ENCODE measurements at places on chromosomes 4 and X.
A peak's percentile ranks its signal among the peaks of the same experiment; 100 is the strongest.

DNA sequence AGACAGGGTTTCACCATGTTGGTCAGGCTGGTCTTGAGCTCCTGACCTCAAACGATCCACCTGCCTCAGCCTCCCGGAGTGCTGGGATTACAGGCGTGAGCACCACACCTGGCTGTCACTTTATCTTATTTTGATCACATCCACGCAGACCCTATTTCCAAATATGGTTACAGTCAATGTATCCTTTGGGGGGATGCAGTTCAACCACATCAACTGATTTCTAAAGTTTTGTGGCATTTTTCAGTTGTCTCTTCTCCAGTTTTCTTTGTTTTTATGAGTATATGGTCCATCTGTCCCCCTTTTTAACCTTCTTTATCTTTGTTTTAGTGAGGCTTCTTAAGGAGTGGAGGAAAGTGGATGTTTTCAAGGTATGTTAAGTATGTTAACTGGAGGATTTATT, 4.1 kb upstream of the HPF1 start:
- no peak for DNase-seq

- DNase-seq, result peak; percentile 32
Observed at GRCh38 chr4:121951521-121952110, at the start of gene TRPC3. TRPC3 (minus strand) TSS chr4:121952060; CDS start chr4:121951680, 380 bp downstream.

DNA sequence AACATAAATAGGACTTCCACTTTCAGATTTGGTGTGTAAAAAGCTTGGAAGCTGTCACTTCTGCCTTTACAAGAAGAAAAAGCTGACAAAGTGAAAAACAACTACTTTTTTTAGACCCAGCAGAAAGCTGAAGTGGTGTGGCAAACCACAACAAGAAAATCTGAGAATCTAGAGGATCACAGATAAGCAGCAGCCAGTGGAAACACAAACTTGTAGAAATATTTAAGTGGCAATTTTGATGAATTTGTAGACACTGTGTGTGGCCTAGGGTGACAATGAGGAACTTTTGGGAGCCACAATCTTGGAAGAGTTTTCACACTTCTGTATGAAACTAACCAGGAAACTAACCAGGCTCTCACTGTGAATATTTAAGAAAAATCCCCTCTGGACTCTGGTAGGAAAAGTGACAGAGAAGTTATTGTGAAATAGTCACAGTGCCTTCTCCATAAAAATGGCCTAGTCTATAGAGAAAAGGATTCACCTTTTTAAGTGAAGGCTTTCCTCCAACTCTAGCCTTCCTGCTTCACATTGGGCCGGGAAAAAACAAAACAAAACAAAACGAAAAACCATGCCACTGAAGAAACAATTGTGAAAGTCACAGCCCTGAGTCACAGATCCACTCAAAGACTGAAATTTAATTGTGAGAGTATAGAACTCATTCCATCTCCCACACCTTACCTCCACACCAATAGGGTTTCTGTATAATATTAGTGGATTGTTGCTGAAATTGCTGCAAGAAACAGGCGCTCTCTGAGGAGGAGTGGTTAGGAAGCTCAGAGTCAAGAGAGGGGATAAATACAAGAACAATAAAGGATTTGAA, 26.7 kb upstream of the GUCY1A1 start:
- no peak for DNase-seq

DNA sequence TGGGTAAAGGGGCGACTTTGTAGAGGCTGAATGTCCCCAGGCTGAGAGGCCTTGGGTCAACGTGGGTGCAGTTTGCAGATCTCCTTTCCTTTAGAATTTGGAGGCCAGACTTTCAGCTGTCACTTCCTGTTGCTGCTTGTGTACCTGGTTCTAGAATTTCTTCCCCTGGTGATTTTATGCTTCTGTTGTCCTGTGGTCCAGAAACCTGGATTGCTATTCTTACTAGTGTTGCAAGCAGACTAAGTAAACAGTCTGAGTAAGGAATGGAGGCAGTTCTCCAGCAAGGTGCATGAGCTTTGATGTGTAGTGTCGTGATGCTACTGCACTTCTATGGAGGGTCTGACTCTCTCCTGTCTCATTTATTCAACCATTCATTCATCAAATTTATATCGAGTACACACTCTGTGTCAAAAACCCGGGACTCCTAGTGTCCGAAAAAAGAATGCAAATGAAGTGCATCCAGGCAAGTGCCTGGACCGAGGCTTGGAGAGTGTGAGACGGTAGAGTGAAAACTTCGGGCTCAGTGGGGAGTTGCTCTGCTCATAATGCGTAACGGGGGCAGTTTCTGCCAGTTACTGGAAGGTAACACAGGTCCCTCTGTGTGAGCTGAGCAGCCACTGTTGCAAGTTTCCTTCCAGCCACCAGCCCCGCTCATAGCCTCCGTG, 83.3 kb downstream of the SORCS2 start:
- no peak for DNase-seq

DNA sequence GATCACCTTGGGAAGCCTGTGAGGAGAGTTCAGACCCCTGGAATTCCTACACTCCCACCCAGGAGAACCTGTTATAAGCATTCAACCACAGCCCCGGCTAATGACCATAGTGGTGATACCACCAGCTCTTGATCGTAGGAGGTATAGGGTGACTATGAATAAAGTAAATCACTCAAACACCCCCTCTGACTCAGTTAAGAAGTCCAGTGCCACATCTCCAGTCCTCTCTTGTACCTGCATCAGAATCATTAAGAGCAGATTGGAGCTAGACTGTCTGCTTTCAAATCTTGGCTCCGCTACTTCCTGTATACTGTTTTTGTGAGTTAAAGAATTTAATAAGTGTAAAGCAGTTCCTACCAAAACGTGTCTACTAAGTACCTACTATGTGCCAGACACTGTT, 565.1 kb upstream of the DIPK2B start:
- DNase-seq, result no peak

DNA sequence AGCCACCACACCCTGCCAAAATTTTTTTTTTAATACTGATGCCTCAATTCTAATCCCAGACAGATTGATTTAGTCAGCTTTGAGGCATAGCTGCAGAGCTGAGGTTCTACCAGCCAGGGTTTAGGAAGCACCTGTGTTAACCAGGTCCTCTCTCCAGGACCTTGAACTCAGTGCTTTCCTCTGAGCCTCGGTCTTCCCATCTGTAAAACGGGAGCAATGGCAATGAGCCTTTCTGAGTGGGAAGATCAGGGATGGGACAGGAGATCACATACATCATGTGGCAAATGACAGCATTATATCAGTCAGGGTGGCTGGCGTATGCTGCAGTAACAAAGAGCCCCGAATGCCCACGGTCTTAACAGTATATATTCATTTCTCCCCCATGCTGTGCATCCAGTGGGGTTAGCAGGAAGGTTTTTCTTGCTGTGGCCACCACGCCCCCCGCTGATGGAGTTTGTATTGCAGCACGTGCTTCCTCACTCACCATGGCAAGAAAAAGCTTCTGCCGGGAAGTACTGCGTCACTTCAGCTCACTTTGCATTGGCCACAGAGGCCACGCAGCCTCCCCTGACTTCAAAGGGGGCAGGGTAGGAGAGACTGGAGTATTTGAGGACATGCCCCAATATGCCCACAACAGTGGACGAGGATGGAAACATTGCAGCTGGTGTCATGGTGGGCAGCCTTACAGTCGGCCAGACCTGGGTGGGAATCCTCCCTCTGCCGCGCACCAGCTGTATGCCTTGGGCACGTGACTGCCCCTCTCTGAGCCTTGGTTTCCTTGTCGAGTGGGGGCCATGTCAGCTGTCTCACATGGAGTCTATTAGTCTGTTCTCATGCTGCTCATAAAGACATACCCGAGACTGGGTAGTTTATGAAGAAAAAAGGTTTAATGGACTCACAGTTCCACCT, 24.1 kb upstream of the MRFAP1 start:
- DNase-seq, result no peak

- no peak for DNase-seq
Observed at GRCh38 chr4:42151568-42152506, 618 bp downstream of the BEND4 start.

DNA sequence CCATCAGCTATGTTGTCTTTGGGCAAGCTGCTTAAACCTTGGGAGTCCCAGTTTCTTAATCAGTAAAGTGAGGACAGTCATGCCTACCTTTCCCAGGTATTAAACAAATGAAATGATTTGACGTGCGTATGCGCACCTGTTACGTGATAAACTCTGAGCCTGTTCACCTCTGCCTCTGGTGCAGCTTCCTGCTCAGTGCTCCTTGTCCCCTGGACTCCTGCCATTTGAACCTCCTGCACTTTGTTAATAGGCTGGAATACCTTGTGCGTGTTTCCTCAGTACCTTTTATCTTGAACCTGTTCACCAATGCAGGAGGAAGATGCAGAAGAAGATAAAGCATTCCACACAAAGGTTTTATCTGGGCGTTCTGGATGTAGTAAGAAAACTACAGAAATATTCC, 211.9 kb downstream of the CEP135 start:
- no peak for DNase-seq

DNA sequence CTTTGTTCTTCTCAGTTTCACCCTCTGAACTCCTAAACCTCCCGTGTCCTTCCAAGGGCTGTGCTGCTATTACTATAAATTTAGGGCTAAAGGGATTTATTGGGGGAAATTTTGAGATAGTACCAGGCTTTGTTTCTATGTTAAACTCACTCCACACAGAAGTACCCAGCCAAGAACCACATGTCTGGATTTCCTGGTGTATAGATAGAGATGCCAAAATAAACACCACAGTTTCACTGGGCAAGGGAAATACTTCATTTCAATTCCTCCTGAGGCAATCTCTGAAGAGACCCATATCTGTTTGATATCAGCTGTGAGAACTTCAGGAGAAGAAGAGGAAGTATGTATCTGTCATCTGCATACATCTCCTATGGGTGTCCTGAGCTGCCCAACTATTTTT, 21.7 kb upstream of the CLNK start:
- DNase-seq, result peak; percentile 53

DNA sequence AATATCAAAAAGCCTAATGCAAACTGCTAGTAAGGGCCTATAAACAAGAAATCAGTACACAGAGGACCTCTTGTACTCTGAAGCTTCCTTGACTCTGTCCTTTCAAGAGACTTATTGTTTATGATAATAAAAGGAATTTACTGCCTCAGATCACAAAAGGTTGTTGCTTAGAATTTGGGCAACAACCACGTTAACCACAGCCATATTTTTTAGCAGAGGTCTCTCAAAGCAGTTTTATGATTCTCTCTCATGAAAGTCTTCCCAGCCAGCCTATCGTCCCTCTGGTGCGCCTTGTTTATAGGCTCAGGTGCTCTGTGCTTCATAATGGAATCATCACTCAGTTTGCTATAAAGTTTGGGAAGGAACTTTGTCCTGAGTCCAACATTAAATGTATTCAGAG, 270.6 kb downstream of the RCHY1 start:
- no peak for DNase-seq

DNA sequence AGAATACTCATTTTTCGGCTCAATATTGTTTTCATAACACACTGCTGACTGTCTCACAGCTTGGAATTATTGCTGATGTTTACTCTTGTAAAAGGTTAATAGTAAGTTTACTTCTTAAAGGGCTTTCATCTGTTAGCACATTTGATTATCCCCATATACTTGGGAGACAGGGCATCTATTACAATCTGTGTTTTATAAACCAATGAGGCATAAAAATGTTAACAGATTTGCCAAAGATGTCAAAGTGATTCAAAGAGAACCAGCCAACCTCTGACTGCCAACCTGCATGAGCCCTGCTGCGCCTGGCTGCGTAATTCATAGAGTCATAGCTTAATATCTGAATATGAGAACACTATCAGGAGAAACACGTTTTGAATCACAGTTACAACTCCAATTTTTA, 665.6 kb downstream of the TRIML1 start:
- DNase-seq, result no peak

- peak; percentile 12 for DNase-seq
Observed at GRCh38 chr4:142021181-142021580, 384.8 kb downstream of the IL15 start.

- DNase-seq, result no peak
Observed at GRCh38 chrX:120575379-120576114, 14.8 kb upstream of the CUL4B start.

- no peak for DNase-seq
Observed at GRCh38 chr4:6184169-6184568, 16.2 kb downstream of the JAKMIP1 start.

- no peak for DNase-seq
Observed at GRCh38 chr4:2150076-2150475, 90.9 kb downstream of the NAT8L start.

- DNase-seq, result no peak
Observed at GRCh38 chr4:55347610-55348228, 1.7 kb downstream of the SRD5A3 start.

- DNase-seq, result no peak
Observed at GRCh38 chr4:58209551-58209950, 1099.4 kb upstream of the IGFBP7 start.

DNA sequence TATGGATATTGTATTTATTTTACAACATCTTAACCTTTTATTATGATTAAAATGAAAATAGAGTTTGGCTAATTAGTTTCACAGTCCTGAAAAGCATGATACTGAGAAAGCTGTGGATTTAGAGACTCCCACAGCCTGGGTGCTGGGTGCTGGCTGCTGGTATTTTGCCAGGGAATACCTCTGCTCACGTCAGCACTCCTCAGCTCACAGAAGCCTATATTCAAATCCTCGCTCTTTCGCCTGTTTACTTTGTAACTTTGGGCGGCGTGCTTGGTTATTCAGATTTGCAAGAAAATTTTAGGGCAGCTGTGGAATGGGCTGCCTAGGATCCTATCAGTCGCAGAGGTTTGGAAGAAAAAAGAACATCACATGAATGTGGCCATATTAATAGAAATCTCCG, 261.8 kb downstream of the DCTD start:
- no peak for DNase-seq

- DNase-seq, result no peak
Observed at GRCh38 chrX:17687648-17688047, 49.6 kb upstream of the SCML1 start.

DNA sequence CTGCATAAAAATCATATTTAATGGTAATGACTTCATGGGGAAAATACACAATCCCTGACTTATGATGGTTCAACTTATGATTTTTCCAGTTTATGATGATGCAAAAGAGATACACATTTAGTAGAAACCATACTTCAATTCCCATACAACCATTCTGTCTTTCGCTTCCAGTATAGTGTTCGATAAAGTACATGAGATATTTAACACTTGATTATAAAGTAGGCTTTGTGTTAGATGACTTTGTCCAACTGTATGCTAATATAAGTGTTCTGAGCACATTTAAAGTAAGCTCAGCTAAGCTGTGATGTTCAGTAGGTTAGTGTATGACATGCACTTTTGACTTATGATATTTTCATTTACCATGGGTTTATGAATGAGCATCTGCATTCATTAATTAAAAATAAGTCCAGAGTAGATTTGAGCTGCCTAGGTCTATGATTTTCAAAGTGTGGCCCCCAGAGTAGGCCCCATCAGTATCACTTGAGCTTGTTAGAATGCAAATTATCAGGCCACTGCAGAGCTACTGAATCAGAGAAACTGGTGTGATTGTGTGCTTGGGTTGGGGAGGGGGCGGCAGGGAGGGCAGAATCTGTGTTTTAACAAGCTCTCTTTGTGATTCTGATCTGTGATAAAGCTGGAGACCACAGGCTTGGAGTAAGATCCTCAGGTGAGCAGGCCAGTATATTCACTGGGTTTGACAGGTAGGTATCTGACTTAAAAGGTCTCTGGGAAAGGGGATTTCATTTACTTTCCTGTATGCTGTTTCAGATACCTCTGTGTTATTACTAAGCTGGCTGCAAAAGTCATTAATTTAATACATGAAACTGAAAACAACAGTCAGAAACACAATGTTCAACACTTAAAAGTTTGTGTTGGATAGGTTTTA, 8.4 kb downstream of the ATP10D start:
- DNase-seq, result no peak

- DNase-seq, result no peak
Observed at GRCh38 chrX:132737743-132738142, 220.7 kb downstream of the HS6ST2 start.

GRCh38 chr4:120156120-120156718, 89.6 kb upstream of the MAD2L1 start:
- DNase-seq, result peak; percentile 61

All from fibroblast of skin of back (primary cell).